Activated B cell treated with CpG ODN at 0.5 μM for 24 hours (primary cell): ENCODE measurements at places on chromosomes 4 and X.

DNA sequence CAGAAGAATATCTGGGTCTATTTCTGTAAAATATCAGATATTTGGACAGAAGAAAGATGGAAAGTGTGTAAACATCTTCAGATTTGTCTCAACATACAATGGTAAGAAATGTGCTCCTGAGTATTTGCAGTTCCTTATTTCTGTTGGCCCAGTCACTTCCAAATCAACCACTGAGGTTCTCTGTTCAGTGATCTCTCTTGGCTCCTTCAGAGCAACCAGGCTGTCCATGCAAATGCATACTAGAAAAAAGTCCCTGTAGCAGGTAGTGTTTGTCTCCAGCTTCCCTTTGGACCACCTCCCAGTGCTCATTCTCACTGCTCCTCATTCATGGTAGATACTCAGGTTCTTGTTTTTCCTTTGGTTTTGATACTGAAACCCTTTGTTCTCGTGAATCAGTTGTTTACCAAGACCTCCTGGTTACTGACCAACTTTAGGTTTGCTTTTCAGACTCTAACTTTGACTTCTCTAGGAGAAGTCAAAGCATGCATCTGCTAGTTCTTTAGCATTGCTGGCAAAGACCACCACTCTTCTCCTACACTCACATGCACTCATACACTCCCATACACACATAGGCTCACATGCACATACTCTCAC is 28.8 kb downstream of the ASIC5 start:
- no peak for DNase-seq

DNA sequence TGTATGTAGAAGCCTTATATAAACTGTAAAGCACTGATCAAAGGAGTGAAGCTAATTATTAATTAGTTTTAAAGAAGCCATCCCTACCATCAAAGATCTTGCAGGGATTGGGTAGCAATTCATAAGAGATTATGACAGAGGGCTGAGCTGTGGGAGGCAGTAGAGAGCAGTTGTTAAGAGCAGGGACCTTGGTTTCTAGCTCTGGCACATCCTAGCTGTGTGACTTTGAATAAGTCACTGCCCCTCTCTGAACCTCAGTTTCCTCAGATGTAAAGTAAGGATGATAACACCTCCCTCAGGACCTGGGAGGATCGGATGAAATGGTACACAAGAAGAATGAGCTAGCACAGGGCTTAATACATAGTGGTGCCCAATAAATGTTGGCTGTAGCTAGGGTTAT is 45.4 kb downstream of the APLN start:
- DNase-seq: no peak

- no peak for DNase-seq
Observed at GRCh38 chrX:109931677-109932076, 71.2 kb upstream of the TMEM164 start.

- DNase-seq: no peak
Observed at GRCh38 chr4:118784776-118785175, 51.1 kb downstream of the SEC24D start.
